Stimulated activated CD4-positive, alpha-beta T cell treated with anti-CD3 and anti-CD28 coated beads, Interleukin-15, amount 100 ng/mL, for 48 hours (primary cell): ENCODE measurements at places on chromosomes 3 and 15.
A peak's percentile ranks its signal among the peaks of the same experiment; 100 is the strongest.

DNA sequence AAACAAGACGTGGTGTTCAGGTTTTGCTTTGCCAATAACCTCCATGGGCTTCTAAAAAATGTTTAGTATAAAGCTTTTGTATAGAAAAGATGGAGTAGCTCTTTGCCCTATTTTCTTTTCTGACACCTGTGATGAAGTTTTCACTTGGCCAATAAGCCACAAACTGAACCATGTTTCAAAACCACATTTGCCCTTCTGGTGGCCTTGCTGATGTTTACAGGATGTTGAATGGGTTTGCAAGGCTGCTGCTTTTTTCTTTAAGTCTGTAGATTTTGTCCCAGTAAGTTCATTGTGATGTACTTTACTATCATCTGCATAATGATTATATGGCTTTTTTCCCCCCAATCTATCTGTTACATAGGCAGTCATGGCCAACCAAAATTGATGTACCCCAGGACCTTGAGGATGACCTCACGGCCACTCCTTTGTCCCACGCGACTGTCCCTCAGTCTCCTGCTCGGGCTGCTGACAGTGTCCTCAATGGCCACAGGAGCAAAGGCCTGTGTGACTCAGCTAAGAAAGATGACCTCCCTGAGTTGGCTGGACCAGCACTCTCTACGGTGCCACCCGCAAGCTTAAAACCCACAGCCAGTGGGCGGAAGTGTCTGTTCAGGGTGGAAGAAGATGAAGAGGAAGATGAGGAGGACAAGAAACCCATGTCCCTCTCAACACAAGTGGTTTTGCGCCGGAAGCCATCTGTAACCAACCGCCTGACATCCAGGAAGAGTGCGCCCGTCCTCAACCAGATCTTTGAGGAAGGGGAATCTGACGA, 60.8 kb downstream of the SNRK start:
- DNase-seq: no peak

GRCh38 chr15:62618432-62618831, 424.1 kb upstream of the TPM1 start:
- no peak for DNase-seq

GRCh38 chr3:165814380-165814779, 22.8 kb downstream of the BCHE start:
- no peak for DNase-seq

DNA sequence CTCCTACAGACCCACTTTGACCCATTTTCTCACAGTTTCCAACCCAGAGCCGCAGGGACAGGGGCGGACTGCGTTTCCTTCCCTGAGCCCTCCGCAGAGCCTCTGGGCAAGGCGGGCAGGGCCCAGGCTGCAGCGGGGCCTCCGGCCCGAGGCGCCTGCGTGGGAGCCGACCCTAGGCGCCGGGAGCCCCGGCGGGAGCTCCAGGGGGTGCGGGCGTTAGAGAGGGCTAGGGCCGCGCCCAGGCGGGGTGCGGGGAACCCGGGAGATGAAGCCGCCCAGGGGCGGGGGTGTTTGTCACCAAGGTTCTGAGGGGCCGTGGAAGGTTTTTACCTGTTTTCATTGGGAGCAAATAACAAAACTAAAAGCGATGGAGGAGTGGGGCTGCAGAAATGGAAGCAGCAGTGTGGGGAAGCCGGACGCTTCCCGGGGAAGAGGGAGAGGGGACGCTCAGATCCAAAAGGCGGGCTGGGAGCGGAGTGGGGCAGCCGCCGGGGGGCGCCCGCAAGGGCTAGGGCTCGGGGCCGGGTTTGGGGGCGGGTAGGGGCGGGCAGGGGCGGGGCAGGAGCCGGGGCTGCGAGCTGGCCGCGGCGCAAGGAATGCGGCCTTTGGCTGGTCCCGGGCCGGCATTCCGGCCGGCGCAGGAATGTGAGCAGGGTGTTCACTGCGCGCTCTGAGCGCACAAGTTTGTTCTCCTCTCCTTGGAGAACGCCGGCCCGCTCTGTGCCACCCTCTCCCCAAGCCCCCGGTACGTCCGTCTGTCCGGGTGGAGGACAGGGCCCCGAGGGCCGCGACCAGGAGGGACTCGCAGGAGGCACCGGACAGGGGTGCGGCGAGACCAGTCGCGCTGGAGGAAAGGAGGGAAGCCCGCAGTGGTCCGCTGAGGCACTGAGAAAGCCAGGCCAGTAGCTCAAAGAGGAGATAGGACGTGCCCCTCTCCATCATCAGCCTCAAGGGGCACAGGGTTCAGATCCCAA, 61.1 kb downstream of the AMOTL2 start:
- no peak for DNase-seq

- DNase-seq: no peak
Measured at GRCh38 chr3:123282461-123282860, 80.7 kb downstream of the SEC22A start.

- no peak for DNase-seq
Measured at GRCh38 chr3:183775781-183776180, 49.6 kb downstream of the MAP6D1 start.

DNA sequence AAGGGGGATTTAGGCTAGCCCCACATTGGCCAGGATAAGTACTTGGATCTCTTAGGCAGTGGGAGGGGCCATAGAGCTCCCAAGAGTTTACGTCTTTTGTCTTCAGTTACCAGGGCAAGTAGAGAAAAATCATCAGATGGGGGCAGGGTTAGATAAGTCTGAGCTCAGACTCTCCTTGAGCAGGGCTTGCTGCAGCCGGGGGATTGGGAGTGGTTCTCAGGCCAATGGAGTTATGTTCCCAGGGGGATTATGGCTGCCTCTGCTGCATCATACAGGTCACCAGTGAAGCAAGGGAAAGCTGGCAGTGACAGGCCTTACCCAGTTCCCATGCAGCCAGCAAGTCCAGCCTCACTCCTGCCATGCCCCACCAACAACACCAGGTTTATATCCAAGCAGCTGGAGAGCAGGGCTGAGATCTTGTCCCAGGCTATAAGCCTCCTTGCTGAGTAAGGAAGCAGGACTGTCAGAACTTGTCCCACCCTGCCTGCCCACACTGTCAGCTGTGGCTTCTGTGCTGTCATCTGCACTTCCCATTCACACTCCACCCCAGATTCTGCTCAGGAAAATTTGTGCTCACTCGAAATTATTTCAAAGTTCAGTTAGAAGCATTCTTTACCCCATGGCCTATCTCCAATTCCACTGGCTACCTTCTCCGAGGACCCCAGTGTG, 215.3 kb downstream of the FAM43A start:
- DNase-seq: no peak

DNA sequence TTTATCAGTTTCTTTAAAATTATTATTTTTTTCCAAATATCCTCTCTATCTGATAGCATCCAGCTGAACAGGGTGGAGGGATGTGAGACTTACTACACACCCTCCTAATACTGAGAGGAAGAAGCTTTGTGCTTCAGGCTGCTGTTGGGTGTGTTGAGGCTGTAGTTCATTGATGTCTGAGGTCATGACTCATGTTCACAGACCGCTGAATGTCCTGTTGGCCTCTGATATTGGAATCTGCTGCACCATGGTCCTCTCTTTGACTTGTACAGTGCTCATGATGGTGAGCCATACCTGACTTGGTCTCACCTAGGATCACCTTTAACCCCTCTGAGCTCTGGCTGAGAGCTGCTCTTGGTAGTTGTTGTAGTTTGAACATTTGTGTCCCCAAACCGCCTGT, 302.9 kb downstream of the SATB1 start:
- no peak for DNase-seq

DNA sequence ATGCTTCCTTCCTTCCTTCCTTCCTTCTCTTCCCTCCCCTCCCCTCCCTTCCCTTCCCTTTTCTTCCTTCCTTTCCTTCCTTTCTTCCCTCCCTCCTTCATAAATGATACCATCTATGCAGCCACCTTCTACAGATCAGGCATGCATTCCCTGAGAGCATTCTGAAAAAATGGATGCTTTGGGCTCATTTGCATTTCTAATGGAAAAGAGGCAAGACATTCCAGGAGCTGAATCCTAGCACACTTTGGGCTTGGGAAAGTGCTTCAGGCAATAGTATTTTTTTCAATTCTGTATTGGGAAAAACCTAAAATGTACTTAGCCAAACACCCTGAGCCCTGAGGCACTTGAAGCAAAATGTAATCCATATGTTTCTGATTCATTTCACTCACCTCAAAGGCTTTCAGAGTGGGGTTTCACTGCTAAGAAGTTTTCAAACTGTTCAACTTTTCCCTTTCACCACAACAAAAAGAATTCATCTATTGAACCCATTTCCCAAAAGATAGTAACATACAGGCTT, 220.1 kb upstream of the RORA start:
- DNase-seq: no peak

DNA sequence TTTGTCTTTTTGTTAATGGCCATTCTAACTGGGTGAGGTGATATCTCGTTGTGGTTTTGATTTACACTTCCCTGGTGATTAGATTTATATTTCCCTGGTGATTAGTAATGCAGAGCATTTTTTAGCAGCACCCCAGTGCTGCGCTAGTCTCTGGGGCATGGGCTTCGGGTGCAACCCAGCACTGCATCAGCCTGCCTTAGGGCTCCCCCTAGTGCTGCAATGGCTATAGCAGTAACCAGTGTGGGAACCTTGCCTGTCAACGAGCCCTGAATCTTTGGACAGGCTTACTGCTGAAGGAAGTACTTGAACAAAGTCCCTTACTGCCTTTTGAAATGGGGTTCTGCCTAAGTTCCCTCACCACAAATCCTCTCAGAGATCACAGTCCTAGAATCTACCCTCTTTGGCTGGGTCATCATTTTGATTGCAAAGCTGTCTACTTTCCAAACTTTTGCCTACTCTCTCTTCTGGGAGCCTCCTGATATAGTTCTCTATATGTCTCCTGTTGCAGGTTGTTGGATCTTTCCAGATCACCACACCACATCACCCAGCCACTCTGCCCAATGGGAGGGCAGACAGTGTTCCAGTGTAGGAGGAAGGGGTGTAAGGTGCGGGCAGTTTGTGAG, 79.2 kb upstream of the CCNL1 start:
- DNase-seq: peak; percentile 49

DNA sequence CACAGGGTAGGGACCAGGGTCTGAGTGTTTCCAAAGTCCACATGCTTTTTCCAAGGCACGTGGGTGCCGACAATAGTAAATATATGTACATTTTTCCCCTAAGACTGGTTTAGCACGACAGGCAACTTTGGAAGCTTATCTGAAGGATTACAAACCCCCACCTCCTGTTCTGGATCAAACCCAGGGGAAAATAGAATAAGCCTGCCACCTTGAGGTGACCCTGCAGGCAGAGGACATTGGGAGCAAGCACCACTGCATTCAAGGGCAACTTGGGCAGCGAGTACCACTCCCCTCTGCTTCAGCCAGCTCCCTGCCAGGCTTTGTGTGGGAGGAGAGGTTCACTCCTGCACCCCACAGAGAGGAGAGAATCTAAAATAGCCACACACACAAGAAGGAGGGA, 44.8 kb downstream of the KBTBD12 start:
- DNase-seq: no peak

GRCh38 chr15:33194704-33195670, at the start of gene FMN1:
Gene FMN1, minus strand, starts transcription at chr15:33194714. Its CDS starts 39,800 bp downstream, at chr15:33154914.
- DNase-seq: peak; percentile 89

DNA sequence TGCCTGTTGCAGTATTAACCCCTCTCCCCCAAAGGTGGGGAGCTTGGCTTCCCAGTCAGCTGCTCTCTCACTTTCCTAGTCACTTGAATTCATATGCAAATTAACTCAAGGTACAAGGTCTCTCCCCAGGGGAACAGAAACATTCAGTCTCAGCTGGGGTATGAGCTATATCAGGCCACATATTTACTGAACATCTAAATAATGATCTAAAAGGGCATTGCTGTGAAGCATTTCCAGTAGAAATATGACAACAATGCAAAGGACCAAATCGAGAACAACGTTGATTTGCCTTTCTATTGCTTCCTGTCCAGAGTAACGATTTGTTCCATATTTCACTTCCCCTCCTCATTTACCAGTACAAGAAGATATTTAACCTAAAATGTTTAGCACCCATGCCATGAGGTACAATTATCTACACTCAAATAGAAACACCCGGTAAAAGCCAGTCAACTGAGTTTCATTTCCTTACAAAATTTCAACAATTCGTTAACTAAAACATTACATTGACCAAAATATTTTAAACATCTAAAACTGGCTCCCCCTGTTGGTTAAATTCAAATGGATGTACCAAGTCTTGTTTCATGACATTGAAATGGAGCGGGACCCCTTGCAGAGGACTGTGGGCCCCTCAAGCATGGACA, 36.5 kb upstream of the KLHL6 start:
- no peak for DNase-seq

DNA sequence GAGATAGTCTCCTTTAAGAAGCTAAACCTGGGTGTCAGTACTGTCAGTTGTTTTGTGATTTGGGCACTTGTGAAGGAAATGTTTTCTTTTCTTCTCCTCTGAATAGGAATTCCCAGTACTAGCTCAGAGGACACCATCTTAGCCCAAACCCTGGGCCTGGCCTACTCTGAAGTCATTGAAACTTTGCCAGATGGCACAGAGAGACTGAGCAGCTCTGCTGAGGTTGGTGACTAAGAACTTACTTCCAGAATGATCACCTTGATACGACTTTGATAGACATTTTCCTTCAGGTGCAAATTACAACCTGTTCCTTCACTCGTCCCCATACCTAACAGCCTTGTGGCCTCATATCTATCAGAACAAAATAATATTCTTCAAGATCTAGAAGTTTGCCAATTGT, 100.2 kb downstream of the LARS2 start:
- no peak for DNase-seq

- DNase-seq: no peak
Measured at GRCh38 chr3:61560517-61561373, 626 bp upstream of the PTPRG start.

DNA sequence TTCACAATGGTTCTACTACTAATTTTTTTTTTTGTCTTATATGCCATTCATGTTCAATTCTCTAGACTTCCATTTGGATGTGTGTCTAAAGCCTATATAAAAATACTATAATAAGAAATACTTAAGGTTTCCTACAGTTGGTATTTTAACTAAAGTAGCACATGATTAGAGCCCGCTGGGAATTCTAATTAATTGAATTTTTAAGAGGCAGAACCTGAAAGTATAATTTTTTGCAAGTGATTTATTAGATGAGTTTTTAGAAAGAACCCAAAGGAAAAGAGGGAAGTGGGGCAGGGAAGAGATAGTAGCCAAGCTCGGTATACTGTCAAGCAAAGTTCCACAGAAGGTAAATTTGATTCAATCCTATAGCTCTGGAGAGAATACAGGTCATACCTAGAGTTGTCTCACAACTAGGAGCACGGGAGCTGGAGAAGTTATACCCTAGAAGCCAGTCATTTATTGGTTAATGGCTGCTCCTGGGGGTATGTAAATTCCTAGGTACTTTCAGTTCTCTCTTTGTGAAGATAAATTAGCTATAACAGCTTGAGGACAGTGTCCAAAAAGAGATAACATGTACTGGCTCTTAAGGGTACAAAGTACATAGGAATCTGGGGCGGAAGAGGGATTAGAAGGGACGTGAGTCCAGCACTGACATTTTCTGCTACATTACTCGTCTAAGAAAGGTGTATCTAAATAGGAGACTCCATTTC, 225.6 kb downstream of the CNTN6 start:
- DNase-seq: no peak

GRCh38 chr15:67997996-67998395, 56.1 kb upstream of the PIAS1 start:
- DNase-seq: no peak

GRCh38 chr3:16606398-16606797, 1.2 kb upstream of the DAZL start:
- DNase-seq: no peak
